Fibroblast of skin of right quadriceps (primary cell): ENCODE measurements at places on chromosomes 5 and 9.

GRCh38 chr9:34578241-34579103 is 11.1 kb downstream of the CNTFR start:
- peak; percentile 77 for DNase-seq

DNA sequence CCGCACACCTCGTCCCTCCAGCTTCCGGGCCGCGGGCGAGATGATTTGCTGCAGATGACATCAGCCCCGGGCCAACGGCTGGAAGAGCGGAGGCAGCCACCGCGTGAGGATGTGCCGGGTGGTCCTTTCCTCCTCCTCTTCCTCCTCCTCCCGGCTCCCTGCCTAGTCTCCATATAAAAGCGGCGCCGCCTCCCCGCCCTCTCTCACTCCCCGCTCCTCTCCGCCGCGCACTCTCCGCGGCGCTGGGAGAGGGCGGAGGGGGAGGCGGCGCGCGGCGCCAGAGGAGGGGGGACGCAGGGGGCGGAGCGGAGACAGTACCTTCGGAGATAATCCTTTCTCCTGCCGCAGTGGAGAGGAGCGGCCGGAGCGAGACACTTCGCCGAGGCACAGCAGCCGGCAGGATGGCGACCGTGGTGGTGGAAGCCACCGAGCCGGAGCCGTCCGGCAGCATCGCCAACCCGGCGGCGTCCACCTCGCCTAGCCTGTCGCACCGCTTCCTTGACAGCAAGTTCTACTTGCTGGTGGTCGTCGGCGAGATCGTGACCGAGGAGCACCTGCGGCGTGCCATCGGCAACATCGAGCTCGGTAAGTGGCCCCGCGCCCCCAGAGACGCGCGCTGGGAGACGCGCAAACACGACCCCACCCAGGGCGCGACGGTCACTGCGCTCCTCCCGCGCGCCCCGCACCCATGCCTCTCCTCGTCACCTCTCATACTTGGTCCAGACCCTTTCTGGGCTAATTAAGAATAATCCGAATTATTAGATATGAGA is at the start of gene MAP1B:
Gene MAP1B, plus strand, starts transcription at position 345 of the 770 bp plus-strand sequence. Its CDS starts 57 bp downstream, at position 402.
- peak; percentile 86 for DNase-seq

GRCh38 chr9:4829969-4830368 is 37.2 kb downstream of the RCL1 start:
- peak; percentile 38 for DNase-seq

GRCh38 chr9:107142896-107143603 is 140.0 kb upstream of the RAD23B start:
- peak; percentile 5 for DNase-seq
